ENCODE measurements at places on chromosomes 16 and 17.

DNA sequence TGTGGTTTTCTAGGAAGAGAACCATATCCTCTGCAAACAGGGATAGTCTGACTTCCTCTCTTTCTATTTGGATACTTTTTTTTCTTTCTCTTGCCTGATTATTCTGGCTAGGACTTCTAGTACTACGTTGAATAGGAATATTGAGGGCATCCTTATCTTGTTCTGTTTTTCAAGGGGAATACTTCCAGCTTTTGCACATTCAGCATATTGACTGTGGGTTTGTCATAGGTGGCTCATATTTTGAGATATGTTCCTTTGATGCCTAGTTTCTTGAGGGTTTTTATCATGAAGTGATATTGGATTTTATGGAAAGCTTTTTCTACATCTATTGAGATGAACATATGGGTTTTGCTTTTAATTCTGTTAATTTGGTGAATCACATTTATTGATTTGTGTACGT is 269.8 kb downstream of the MAP2K6 start:
- no peak for DNase-seq

- no peak for DNase-seq
Observed at GRCh38 chr16:11562941-11563340, 23.8 kb downstream of the LITAF start.

- peak; percentile 56 for DNase-seq
Observed at GRCh38 chr17:45852535-45853297, 8.0 kb downstream of the SPPL2C start.

DNA sequence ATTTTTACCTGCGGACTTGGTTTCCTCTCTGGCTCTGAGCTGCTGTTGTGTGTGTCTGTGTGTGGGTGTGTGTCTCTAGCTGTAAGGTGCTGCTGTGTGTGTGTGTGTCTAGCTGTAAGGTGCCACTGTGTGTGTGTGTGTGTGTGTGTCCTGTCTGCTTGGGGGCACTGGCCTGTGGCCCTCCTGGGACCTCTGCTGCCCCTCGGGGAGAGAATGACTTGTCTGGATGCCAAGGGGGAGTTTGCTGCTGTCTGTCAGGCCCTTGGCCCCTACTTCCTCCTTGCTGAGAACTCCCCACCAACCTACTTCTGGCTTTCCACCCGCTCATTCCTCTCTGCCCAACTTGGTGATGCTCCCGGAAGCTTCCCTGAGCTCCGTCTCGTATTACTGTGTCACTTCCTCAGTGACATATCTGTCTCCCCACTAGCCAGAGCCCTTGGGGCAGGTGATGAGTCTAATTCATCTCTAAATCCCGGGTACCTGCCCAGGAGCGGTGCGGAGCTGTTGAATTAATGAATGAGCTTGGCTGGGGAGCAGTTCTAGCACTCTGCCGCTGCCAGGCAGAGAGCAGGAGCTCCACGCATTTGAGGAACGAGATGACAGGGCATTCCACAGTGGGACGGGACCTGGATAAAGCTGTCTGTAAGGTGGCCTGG is 3.5 kb upstream of the LASP1NB start:
- DNase-seq: no peak

- no peak for DNase-seq
Observed at GRCh38 chr17:73957564-73957963, 245.9 kb upstream of the RPL38 start.

DNA sequence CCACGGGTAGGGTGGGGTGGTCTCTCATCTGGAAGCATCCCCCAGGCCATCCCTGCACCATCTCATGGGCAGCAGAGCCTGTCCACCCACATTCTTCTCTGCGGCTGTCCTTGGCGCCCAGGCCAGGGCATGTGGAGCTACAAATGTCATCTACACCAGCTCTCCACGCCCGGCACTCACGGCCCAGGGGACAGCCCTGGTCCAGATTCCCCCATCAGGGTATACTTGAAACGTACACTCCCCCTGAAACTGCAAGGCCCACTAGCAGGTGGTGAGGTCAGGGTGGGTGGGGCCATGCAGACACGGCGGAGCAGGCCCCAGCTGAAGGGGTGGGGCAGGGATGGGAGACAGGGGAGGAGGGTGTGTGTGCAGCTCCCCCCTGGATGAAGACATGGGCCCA is 3.2 kb upstream of the SOX8 start:
- DNase-seq: no peak

DNA sequence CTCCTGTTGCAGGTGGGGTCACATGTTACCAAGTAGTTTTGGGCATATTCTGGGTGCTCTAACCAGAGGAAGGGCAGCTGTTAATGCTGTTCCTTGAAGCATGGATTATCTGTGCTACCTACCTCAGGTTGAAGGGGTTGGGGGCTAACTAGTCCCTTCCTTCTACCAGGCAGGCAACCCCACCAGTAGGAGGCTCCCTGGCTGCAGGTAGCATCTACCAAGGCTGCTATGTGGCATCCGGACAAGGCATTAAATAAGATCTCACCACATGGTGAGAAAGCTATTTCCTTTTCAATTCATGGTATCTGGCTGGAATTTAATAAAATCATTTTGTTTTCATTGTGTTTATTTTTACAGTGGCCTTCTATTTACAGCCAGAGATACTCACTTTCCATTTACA is 62.5 kb downstream of the CACNG3 start:
- no peak for DNase-seq

- no peak for DNase-seq
Observed at GRCh38 chr17:55144518-55144917, 120.2 kb upstream of the HLF start.

DNA sequence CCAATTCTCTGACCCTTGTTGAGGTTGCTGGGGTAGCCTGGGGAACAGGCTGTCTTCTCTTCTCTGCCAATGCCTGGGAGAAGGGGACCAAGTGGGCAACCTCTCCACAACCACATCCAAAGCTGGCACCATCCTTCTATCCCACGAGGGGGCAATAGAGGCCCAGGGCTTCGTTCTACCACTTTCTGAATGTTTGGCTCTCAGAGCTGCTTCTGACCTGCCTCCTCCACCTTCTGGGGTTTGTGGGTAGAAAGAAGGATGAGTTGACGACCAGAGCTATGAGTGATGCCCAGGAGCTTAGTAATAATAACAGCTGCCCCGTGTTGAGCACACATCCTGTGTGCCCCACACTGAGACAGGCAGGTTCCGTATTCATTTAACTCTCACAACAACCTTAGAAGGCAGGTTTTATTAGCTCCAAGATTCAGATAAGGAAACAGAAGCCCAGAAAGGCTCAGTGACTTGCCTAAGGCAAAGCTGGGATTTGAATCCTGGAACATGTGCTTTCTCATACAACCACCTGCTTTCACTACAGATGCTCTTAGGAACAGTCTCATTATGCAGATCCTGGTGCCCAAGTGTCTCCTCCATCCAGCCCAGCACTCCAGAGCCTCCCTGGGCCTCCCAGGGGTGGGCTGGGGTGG is 11.1 kb downstream of the TSPOAP1 start:
- peak; percentile 59 for DNase-seq

DNA sequence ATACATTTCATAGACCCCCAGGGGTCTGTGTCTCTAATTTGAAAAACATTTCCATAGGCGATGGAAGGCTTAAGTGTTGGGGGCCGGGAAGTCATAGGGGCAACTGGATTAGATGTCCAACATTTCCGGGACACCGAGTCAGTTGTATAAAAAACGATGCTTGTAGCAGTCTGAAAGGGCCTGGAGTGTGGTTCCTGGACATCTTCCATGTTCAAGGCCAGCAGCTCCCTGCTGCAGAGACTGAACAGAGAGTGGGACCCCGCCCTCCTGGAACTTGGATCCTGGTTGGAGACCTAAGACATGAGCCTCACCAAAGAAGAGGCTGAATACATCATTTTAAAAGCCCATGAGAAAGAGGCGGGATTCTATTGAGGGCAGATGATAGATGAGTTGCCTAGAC is 82.0 kb upstream of the ZNF423 start:
- DNase-seq: no peak

DNA sequence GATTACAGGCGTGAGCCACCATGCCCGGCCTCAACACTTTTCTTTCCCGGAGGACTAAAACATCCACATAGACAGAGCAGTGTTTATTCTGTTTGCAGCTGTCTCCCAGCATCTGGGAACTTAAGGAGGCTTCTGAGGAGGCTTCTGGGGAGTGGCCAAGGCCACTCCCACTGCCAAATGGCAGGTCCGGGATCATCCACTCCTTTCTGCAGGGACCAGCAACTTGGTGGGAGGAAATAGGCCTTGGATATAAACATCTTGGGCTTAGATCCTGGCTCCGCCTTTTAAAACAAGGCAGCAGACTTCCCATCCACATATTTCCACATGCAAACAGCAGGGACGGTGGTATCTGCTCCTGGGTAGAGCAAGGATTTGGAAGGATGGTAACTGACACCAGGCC is 14.1 kb upstream of the SPATA32 start:
- no peak for DNase-seq

GRCh38 chr16:31268891-31269290 is 9.1 kb downstream of the ITGAM start:
- DNase-seq: no peak

DNA sequence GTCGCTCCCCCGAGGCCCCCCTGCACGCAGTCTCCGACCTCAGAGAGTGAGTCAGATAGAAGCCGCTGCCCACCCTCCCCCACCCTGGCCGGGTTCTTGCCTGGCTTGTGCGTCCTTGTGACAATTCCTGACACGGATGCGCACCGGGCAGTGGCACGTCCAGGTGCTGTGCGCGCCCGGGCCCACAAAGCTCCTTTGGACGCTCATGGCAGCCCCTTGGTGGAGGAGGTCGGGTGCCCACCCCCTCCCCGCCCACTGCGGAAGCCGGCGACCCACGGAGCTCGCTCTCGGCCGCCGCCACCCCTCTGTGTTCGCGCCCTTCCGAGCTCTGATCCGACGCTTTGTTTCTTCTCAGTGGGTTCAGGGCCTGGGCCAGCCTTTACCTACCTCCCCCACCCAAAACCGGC is 662 bp upstream of the TUBB3 start:
- DNase-seq: no peak

- DNase-seq: no peak
Observed at GRCh38 chr16:9885467-9885866, 296.8 kb downstream of the GRIN2A start.

DNA sequence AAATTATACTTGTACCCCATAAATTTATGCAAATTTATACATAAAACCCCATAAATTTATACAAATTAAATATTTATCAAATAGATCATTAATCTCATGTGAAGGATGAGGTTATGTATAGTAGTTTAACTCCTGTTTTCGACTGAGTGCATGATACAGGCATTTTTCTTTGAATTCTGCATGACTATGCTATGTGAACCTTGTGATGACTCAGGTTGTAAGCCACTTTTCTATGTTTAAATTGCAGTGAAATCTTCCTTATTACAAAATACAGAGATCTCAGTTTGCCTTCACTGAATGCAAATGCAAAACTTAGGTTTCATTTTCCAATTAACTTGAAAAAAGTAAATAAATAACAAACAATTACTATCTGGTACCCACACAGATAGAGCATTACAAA is 843.7 kb downstream of the CDH11 start:
- no peak for DNase-seq

DNA sequence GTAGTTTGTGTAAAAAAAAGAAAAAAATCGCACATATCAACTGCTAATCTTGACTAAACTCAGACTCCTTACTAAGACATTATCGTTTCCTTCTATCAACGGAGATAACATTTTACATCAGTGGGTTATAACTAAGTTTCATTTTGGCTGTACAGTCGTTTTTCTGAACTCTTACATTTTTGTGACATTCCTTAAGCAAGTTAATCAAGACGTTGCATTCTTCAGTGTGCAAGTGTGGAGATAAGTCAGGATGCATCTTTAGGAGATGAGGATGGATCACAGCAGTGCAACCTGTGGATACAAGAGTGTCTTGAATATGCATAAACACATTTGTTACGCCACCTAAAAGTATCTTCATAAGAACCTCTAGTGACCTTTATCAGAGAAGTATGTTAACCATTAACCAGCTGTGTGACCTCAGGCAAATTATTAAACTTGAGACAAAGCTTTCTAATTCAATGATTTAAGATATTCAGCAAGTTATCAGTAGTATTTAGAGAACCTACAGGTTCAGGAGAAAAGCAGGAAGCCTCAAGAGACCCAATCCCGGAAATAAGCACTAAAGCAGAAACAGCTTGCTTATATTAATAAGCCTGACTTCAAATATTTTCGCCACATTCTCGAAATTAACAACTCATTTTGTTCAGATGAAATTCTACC is 9.4 kb downstream of the CMC2 start:
- no peak for DNase-seq

GRCh38 chr17:67902511-67903231 is 77.4 kb downstream of the BPTF start:
- no peak for DNase-seq

DNA sequence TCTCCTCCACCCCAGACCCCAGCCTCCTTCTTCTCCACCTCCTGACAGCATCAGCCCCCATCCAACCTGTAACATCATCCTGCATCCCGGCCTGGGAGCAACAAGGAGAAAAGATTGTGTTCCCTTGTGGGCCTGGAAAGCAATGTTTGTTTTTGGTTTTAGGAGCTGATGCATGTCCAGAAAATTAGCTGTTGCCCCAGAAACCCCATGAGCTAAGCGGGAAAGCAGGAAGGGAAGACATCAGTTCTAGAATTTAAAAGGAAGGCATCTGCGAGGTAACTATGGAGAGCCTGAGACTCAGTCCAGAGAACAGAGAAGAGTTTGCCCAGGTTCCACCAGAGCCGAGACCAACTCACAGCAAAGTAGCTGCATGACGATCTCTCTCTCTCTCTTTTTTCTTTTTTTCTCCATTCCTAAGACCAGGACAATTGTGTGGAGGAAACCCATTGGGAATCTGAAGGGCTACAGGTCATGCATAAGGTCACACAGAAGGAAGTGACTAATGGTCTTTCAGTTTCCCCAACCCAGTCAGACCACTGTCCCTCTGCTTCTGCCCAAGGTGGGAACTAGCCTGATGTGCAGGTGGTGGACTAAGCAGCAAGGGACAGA is 124.4 kb downstream of the SLC39A11 start:
- no peak for DNase-seq

DNA sequence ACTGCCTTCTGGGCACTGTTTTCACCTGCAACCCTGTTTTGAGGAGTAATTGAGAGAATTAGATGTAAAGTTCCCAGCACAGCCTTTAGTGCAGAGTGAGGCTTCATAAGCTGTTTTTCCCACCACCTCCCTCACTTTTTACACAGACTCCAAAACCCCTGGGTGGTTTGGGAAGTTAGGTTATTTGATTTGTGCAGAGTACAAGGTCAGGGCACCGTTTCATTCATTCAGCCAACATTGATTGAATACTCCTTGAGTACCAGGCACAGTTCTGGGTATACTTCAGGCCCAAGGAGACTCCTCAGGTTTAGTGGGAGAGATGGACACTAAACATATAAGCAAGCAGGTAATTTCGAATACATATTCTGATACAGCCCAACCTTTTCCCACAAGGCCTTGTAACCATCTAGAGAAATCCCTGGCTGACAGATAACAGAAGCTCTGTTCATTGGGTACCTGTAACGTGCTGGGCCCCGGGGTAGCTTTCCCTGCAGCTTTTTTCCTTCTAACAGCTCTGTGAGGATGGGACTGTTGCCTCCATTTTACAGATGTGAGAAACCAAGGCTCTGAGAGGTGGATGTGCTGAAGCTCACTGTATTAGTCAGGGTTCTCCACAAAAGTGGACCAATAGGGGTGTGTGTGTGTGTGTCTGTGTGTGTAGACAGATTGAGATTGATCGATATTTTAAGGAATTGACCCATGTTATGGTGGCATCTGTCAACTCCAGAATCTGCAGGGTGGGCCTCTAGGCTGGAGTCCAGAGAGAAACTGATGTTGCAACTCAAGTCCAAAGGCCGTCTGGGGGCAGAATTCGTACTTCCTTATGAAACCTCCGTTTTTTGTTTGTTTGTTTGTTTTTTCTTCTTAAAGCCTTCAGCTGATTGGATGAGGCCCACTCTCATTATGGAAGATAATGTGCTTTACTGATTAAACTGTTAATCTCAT is 234.7 kb downstream of the SNX29 start:
- DNase-seq: no peak

- no peak for DNase-seq
Observed at GRCh38 chr17:62578757-62579487, 48.5 kb upstream of the MRC2 start.
